ENCODE measurements at places on chromosomes 3 and 15. TPM values are rescaled to one million over a fixed set of nuclear protein-coding genes. Genes with fewer than 3 reads are reported as not detected.

GRCh38 chr15:76393614-76394013 is 57.0 kb downstream of the ISL2 start:
- H3K27ac ChIP-seq: no peak overlapping the region
- no peak for DNase-seq
- no peaks in the 10 kb centered on the region for H3K27me3 ChIP-seq
- no peaks in the 10 kb centered on the region for H3K4me1 ChIP-seq
- H3K36me3 ChIP-seq: no peaks in the 10 kb centered on the region
- no peak overlapping the region for H3K4me3 ChIP-seq

The CKMT1A gene
- polyA plus RNA-seq: 0.23 TPM

The MNS1 gene
- 3.4 TPM for polyA plus RNA-seq

DNA sequence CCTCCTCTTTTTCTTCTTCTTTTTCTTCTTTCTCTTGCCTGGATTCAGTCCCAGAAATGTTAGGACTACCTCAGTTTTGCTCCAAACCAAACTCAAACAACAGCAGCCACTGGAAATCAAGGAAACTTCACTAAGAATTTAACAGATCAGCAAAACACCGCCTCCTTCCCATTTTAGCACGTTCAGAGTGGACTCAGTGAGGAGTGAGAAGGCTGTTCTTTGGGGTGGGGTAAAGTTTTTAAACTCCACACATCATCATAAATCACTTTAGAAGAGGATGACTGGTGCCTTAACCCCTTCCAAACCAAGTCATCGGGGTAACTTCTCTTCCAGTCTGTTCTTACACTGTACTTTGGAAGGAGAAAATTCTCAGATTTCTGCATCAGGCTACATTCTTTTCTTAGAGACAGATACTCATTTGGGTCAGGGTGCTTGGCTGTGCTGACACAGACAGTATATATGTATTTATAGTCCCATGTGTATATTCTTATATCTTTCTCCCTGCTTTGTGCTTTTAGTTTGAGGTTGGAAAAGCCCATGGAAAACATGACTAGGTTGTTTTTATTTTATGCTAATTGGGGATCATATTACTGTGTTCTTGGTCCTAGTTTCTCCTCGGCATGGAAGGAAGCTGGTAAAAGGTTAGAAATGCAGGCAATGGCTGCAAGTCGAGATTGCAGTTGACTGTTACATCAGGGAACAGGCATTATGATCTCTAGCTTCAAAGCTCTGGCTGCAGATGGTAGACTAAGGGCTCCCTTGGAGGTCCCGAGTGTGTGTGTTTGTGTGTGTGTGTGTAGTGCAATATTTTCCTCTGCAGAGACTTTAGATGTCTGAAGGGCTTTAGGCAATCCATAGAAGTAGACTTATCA is at the start of gene CCDC80:
Gene CCDC80, minus strand, starts transcription at position 214 of the 872 bp plus-strand sequence. CDS start 1,238 bp downstream, outside the sequence.
- H3K27ac ChIP-seq: no peak within 1 kb of the TSS
- H3K4me1 ChIP-seq: peaks cover 3% of the 10 kb centered on the region
- no peak for DNase-seq
- no peaks in the 10 kb centered on the region for H3K36me3 ChIP-seq
- peaks cover 2% of the 10 kb centered on the region for H3K27me3 ChIP-seq
- no peak within 1 kb of the TSS for H3K4me3 ChIP-seq

GRCh38 chr3:187368251-187369088 is at the start of gene RTP4:
TSS of gene RTP4 (plus strand) at chr3:187368385. CDS start at chr3:187368442, 57 bp downstream.
- peaks cover 8% of the 10 kb centered on the region for H3K36me3 ChIP-seq
- peak within 1 kb of the TSS; percentile 85 for H3K27ac ChIP-seq
- peaks cover 8% of the 10 kb centered on the region for H3K4me1 ChIP-seq
- peak; percentile 43 for DNase-seq
- no peaks in the 10 kb centered on the region for H3K27me3 ChIP-seq

DNA sequence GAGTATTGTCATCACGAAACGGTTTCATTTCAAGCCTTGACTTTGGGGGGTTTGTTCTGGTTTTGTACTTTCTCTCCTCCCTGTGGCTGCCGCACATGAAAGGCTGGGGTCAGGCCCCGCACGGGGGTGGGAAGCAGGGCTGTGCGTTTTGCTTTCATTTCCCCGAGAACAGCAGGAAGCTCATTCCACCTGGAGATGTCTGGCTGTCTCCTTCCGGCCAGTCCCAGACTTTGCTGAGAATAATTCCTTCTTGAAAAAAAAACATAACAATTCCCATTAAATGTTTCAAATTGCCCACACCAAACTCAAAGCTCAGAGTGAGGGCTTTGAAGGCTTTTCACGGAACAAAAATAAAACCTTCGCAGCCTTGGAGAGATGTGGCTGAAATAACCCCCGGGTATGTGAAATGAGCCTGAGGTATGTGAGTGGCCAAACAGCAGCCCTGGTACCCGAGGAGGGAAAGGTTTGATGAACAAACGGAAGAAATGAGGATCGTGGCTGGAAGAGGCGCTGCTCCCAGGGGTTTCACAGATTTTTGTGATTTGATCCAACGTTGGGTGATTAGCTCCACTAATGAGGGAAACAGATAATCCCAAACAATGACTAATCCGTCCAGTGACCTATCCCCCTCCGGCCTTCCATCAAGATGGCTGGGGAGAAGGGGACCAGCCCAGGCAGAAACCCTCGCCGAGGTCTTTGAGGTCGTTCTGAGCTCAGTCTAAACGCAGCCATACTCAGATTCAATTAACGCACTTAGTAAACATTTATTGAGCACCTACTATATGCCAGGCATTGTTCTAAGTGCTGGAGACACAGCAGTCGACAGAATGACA is 126.9 kb upstream of the MEF2A start:
- H3K27me3 ChIP-seq: no peaks in the 10 kb centered on the region
- peak overlapping the region; percentile 79 for H3K27ac ChIP-seq
- peaks cover 45% of the 10 kb centered on the region for H3K4me1 ChIP-seq

DNA sequence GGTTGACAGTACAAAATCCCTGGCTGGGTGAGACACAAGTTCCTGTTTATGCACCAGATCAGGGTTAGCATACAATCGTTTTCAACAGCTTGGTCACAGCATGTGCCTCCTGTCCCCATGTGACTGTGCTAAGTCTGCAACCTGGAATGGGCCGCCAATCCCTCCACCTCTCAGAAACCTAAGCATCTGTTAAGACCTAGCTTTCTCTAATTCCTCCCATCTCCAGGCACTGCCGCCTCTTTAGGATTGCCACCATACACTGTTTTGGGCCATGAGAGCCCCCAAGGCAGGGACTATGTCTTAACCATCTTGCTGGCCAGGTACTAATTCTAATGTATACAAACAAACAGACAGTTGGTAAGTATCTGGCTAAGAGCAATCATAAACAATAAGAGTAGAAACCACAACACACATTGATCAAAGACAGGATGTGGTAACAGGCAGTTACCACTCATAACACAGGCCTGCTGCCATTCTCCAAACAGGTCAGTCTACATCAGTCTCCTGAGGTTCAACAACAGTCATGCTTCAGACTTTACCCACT is 25.6 kb downstream of the SEC22C start:
- peaks cover 14% of the 10 kb centered on the region for H3K4me1 ChIP-seq
- H3K4me3 ChIP-seq: no peak overlapping the region
- H3K36me3 ChIP-seq: peaks cover 65% of the 10 kb centered on the region
- DNase-seq: peak; percentile 61

DNA sequence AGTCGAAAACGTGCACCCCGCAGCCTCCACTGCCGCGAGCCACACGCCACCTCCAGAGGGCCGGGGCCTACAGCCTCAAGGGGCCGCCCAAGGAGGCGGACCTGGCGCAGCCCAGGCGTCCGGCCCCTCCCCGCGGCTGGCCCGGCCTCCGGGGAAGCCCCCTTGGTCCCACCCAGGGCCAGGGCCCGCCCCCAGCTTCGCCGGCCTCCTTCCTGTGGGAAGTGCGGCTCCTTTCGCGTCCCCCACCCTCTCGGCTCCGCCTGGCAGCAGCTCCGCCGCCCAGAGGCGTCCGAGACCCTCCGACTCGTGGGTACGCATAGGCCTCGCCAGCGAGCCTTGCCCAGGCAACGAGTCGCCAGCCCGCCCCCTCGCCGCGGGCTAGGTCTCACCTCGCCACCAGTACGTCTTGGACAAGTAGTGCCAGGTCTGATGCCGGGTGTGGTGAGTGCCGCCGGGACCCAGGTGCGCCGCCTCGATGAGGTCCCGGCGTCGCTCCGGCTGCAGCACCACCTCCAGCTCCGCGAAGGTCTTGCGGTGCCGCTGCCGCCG is 642 bp downstream of the ZBTB11 start:
- H3K4me3 ChIP-seq: peak overlapping the region; percentile 99
- peak overlapping the region; percentile 100 for H3K27ac ChIP-seq
- H3K36me3 ChIP-seq: peaks cover 12% of the 10 kb centered on the region
- DNase-seq: peak; percentile 83
- peaks cover 14% of the 10 kb centered on the region for H3K4me1 ChIP-seq
- no peaks in the 10 kb centered on the region for H3K27me3 ChIP-seq

The PLA2G4D gene
- 2.7 TPM for polyA plus RNA-seq

GRCh38 chr3:177196008-177196455 is 1.2 kb downstream of the TBL1XR1 start:
- no peaks in the 10 kb centered on the region for H3K36me3 ChIP-seq
- no peaks in the 10 kb centered on the region for H3K27me3 ChIP-seq
- peak overlapping the region; percentile 99 for H3K4me3 ChIP-seq

The LTF gene
- polyA plus RNA-seq: 64.3 TPM

GRCh38 chr15:101159096-101159935 is 92.5 kb downstream of the CHSY1 start:
- DNase-seq: no peak
- H3K27me3 ChIP-seq: no peaks in the 10 kb centered on the region
- peaks cover 4% of the 10 kb centered on the region for H3K4me1 ChIP-seq
- H3K36me3 ChIP-seq: no peaks in the 10 kb centered on the region

GRCh38 chr15:69897061-69897460 is 200.7 kb downstream of the TLE3 start:
- no peaks in the 10 kb centered on the region for H3K27me3 ChIP-seq
- no peak overlapping the region for H3K27ac ChIP-seq
- no peaks in the 10 kb centered on the region for H3K4me1 ChIP-seq
- H3K4me3 ChIP-seq: no peak overlapping the region
- DNase-seq: no peak

GRCh38 chr3:13770170-13771169 is 109.4 kb downstream of the WNT7A start:
- H3K4me1 ChIP-seq: no peaks in the 10 kb centered on the region
- no peaks in the 10 kb centered on the region for H3K27me3 ChIP-seq
- H3K36me3 ChIP-seq: no peaks in the 10 kb centered on the region
- no peak overlapping the region for H3K4me3 ChIP-seq
- no peak for DNase-seq

GRCh38 chr3:30688776-30689641 is 82.6 kb downstream of the TGFBR2 start:
- H3K27me3 ChIP-seq: no peaks in the 10 kb centered on the region
- no peak for DNase-seq
- H3K4me1 ChIP-seq: no peaks in the 10 kb centered on the region
- no peak overlapping the region for H3K4me3 ChIP-seq
- H3K27ac ChIP-seq: no peak overlapping the region

The MFGE8 gene
- polyA plus RNA-seq: 84.9 TPM

Measured in thymus (tissue), 14 donors.